Activated CD4-positive, alpha-beta T cell treated with anti-CD3 and anti-CD28 coated beads, Interleukin-10, Interleukin-2, amounts not matched to agents 100 ng/mL and 50 ng/mL, durations not matched to agents 16 hours and 8 hours (primary cell): ENCODE measurements at places on chromosomes 16 and 17.

- no peak for DNase-seq
Measured at GRCh38 chr16:73389085-73389484, 341.2 kb upstream of the ZFHX3 start.

- DNase-seq: no peak
Measured at GRCh38 chr17:81287152-81287551, 8.0 kb downstream of the SLC38A10 start.

- DNase-seq: no peak
Measured at GRCh38 chr17:8003594-8004181, 1.3 kb downstream of the GUCY2D start.

DNA sequence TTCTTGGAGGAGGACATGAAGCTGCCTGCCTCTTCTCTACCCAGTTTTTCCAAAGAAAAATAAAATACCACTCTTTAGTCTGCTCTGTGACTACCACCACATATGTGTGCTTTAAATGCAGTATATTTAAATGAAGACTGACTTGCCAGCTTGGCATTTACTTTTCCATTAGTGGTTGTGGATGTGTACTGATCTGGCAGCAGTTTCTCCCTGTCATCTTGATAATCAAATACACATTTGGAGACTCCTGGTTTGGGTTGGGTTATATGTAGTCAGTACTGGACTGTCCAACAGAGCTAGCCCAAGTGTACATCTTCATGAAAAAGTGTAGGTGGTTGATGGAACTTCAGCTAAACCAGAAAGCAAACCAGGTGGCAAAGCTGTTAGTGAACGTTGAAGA lies 19.9 kb downstream of the COX10 start:
- DNase-seq: no peak

DNA sequence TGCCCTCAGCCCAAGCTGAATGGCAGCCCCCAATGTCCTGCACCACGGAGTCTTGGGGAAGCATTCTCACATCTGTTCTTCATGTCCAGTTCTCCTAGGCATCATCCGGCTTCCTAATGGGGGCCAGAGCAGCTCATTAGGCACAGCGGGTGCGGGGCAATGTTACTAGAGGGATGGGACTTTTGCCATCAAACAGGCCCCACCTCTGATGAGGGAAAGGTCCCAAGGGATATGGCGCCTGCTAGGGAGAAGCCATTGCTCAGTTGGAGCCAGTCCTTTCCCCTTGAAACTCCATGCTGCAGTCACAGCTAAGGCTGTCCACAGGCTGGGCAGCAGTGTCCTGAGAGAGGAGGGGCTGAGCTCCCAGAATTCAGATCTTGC lies 1.7 kb upstream of the DPH1 start:
- no peak for DNase-seq

DNA sequence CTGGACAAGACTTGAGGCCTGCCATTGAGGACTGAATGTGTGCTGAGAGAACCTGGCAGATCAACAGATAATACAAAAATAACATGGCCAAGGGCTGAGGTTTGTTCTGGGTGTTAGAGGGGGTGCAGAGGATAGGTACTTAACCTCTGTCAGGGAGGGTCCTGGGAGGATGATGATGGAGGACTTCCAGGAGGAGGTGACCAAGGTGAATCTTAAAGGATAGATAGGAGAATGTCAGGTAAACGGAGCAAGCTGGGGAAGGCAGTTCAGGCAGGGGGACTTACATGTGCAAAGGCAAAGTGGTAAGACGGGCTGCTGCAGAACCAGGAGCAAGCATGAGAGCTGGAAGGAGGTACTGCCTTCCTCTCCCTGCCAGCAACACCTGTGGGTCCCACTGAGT lies 119.8 kb upstream of the PLCG2 start:
- no peak for DNase-seq

DNA sequence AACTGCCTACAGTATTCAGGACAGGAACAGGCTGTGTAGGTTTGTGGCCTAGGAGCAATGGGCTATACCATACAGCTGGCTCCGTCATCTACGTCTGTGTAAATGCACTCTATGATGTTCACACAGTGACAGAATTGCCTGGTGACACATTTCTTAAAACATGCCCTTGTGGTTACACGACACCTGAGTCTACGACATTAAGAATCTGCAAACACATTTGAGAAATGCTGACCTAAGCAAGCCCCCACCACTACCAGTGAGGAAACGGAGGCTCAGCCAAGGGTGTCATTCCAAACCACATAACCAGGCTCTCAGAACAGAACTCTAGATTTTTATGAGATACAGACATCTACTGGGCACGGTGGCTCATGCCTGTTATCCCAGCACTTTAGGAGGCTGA lies 23.5 kb downstream of the USP36 start:
- peak; percentile 93 for DNase-seq

- no peak for DNase-seq
Measured at GRCh38 chr17:7167832-7168231, 11.3 kb downstream of the ASGR1 start.

DNA sequence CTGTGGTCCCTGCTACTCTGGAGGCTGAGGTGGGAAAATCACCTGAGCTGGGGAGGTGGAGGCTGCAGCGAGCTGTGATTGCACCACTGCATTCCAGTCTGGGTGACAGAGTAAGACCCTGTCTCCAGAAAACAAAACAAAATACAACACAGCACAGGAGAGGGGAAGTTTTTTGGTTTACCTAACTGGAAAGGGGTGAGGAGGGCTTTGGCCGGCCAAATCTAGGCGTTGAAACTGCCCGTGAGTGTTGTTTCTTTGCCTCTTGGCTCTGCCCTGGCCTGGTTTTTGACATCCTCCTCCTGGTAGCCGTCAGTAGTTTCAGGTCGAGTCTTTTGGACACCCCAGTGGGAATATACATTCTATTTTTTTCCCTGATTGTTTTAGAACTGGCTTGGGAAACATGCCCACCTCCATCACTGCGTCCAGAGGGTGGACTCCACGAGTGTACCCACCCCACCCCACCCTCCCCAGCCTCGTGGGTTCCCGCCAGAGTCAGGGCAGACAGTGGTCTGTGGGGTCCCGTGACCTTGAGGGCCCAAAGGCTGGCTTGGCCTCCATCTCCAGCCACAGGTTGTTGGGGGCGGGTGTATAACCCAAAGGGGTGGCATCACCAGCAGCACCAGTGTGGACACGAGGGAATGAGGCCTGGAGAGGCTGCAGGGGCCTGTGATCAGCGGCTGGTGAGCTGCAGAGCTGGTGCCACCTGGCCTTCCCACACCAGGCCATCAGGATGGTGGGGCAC lies 42.7 kb downstream of the NT5M start:
- no peak for DNase-seq

- DNase-seq: no peak
Measured at GRCh38 chr16:89365996-89366395, 124.4 kb downstream of the ANKRD11 start.

DNA sequence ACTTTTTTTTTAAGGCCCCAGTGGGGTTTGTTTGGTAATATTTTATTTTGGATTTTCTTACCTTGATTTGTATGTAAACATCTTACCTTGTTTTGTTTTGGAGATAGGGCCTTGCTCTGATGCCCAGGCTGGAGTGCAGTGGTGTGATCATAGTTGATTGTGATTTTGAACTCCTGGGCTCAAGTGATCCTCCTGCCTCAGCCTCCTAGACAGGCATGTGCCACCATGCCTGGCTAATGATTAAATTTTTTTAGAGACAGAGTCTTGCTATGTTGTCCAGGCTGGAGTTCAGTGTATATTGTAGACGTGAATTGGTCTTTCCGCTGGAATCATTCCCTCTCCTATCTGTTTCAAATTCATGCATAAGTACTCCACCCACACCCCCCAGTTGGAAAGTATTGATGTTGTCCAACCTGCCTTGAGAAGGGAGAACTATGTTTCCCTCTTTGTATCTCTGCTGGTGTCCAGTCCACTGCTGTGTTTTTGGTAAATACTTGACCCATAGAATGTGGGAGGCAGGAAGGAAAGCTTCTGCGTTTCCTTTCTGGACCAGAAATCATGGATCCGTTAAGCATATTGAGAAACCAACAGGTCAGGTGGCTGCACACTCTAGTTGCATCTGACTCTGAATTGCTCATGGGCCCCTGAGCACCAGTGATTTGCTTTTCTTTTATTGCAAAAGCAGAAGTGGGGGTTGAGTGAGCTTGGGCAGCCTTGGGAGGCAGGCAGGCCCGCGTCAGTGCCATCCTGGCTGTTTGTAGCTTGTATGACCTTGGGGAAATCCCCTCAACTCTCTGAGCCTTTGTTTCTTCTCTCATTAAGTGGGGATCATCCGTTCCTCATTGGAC lies 25.0 kb downstream of the RMI2 start:
- no peak for DNase-seq

- DNase-seq: no peak
Measured at GRCh38 chr17:28368306-28368831, 1.7 kb downstream of the VTN start.

DNA sequence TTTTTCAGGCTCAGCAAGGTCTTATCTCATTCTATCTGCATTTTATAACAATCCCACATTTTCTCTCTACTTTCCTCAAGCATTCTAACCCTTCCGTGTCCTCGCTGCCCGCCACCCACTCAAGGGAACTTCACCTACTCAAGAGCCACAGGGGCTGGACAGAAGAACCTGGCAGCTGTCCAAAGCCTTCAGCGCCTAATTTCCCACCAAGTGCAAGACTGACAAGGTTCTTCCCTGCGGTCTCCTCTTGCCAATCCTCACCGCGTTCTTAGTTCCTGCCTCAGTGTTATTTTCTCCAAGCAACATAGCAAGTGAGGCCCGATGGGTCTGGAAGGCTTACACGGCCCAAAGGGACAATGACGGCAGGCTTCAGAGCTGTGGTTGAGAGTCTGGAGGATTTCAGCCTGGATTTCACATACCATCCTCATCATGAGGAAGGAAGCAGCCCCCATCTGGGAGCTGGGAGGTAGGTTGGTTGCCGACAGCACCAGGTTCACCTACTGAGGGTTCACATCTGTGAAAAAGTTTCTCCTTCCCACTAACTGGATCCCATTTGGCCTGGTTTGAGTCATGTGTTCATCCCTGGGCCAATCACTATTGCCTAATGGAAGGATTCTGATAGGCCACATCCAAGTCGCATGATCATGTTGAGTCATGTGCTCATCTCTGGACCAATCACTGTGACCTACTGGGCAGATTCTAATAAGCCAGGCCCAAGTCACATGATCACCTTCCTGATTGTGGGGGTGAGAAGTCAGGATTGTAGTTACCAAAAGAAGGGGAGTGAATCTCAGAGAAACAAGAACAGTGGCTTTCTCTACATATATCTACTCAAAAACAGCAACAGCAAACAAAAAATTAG lies 108.2 kb downstream of the N4BP1 start:
- DNase-seq: no peak

DNA sequence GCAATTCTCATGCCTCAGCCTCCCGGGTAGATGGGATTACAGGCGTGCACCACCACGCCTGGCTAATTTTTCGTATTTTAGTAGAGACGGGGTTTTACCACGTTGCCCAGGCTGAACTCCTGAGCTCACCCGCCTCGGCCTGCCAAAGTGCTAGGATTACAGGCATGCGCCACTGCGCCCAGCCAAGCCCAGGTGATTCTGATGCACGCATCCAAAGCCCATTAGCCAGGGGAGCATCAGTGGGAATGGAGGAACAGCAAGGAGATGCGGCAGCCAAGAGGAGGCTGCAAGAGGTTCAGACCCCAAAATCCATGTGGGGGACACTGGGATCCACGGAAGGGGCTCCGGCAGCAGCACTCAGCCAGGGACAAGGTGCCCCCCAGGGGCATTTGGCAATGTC lies 12.1 kb downstream of the ATP2A3 start:
- DNase-seq: no peak

DNA sequence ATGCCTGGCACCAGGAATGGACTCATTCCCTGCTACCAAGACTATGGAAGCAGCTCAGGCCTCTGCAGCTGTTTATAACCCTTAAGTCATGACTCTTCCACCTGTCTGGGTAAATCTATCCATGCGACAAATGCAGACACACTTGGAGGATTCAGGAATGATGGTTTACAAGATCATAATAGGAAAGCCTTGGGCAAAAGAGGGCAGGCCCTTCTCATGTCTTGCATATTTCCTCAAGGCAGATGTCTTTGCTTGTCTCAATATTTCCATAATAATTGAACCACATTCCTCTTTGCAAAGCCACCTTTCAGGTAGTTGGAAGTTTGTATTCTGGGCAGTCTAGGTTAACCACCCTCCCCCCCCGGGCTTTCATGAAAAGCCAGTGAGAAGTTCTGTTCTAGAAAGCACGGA lies 884 bp upstream of the JPT1 start:
- no peak for DNase-seq

DNA sequence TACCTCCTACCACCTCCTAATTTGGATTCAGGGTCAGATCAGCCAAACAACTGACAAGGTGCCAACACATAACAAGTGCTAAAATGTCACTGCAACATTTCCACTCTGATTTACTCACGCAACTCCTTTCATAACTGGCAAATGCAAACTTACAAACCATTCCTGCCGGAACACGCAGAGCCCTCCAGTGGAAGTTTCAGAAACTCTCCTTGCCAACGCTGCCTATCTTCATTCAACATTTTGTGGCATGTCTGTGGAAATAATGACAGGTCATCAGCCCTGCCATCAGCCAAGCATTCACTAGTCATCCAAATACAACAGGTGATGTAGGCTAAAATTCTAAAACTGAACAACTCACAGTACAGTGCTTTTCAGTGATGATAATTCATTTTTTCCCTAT lies 37.7 kb upstream of the OR3A1 start:
- no peak for DNase-seq

- DNase-seq: no peak
Measured at GRCh38 chr17:63163158-63163520, 197.1 kb downstream of the TANC2 start.

DNA sequence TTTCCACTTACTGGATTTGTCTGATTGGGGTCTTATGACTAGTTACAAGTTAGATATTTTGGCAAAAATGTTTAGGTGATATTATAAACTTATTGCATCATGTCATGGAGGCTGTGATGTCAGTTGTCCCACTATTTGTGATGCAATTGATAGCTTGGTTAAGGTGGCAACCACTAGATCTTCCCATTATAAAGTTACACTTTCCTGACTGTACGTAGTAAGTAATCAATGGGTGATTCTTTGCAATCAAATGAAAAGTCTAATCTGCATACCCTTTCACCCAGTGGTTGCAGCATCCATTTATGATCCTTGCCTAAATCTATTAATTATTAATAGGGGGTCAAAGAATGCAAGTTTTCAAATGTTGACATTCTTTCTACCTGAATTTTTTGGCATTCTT lies 4.4 kb upstream of the PCTP start:
- DNase-seq: no peak

DNA sequence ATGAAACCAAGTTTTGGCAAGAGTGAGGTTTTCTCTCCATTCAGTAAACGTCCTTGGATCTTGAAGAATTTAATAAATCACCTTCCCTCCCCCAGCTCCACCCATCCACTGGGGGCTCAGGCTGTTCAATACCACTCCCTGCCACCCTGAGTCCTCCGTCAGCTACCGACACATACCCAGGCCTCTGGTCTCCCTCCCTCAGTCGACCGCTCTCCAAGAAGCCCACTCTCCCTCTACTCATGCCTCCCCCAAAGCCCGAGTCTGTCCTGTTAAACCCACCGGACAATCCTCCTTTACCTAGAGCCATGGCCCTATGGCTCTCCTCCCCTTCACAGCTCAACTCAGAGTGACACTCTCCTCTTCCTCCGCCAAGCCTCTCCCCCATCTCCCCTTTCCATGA lies 19.7 kb upstream of the SLC4A1 start:
- DNase-seq: no peak

- DNase-seq: no peak
Measured at GRCh38 chr17:6554871-6555330, 1.5 kb downstream of the PITPNM3 start.
